NCI-H187 treated with DMSO at 0.1 percent for 48 hours (cell line): ENCODE measurements at places on chromosomes 7 and 10.

DNA sequence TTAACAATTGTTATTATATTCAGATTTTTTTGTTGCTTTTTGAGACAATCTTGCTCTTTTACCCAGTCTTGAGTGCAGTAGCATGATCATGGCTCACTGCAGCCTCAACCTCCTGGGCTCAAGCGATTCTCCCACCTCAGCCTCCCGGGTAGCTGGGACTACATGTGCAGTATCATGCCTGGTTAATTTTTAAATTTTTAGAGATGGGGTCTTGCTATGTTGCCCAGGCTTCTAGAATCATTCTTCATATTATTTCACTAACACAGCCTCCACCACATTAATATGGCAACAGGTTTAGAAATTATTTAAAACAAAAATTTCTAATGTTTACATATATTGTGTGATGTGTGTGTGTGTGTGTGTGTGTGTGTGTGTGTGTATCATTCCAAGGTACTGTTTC lies 1.4 kb upstream of the LAMTOR4 start:
- DNase-seq: no peak

- no peak for DNase-seq
Observed at GRCh38 chr7:47428052-47428767, 153.7 kb downstream of the TNS3 start.

DNA sequence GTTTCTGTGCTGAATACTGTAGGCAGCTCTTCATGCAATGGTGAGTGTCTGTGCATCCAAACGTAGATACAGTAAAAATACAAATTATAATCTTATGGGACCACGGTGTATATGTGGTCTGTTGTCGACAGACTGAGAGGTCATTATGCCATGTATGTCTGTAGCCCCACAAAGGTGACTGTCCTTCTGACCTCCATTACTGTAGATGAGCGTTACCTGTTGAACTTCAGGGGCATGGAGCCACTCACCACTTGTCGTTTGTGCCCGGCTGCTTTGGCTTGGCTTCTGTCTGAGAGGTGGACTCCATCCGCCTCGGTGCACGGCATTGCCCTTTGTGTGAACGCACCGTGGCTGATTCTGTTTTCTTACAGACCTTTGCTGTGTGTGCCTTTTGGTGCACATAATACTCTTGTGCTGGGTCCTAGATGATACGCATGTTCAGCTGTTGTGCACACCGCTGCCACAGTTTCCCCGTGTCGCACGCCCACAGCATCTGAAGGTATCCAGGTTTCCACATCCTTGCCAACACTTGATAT lies 2.9 kb downstream of the UBE3C start:
- no peak for DNase-seq

GRCh38 chr7:141974831-141975230 lies 1.3 kb upstream of the TAS2R38 start:
- DNase-seq: no peak

- no peak for DNase-seq
Observed at GRCh38 chr7:99120501-99120900, 23.4 kb downstream of the SMURF1 start.

GRCh38 chr7:139589474-139589873 lies 66.0 kb downstream of the CLEC2L start:
- DNase-seq: no peak

DNA sequence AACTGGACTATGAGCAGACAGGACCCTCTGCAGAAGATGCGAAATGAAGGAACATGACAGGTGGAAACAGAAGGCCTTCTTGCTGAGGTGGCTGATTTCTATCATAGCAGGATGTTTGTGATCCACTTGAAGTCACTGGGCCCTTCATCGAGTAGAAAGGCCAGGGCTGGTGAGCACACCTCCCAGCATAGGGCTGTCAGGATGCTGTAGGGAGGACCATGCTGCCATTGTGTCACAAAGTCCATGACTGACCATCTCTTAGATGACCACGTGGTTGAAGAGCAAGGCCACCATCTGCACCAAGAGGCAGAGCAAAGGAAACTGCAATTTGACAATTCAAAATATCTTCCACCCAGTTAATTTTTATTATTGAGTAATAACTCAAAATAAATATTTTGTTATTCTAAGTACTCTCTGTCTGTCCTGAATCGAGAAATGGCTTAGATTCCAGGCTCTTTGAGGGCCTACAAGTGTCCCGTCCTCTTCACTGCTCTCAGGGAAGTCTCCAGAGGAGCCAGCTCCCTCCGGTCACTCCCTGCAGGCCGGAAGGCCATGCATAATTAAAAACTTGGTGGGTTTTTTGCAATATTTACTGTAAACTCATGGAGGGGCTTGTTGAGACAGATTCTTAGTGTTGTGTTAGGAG lies 249.3 kb upstream of the ZMIZ1 start:
- DNase-seq: no peak

GRCh38 chr10:519716-520401 lies 169.6 kb downstream of the DIP2C start:
- DNase-seq: peak; percentile 38

- peak; percentile 61 for DNase-seq
Observed at GRCh38 chr7:68770649-68771048, 827.6 kb upstream of the AUTS2 start.

- no peak for DNase-seq
Observed at GRCh38 chr7:158754746-158755444, 50.3 kb upstream of the NCAPG2 start.

- DNase-seq: no peak
Observed at GRCh38 chr10:126068322-126068721, 172.0 kb downstream of the FANK1 start.

DNA sequence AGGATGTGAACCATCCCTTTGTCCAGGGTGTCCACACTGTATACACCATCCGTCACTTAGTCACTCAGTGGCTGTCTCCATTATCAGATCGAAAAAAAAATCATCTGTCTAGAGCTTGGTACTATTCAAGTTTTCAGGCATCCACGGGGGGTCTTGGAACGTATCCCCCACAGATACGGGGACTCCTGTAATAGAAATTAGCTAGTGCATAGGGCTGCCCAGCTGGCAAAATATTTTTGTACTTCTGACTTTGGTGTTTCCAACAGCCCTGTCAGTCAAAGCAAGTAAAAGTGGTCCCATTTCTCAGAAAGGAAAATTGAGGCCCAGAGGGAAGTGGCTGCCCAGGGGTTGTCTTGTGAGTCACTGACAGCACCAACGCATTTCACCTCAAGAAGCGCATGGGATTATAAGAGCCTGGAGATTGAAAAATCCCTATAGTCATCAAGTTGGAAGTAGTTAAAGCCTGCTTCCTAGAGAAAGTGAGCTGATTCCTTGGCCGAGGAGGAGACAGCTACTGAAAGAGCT lies 52.1 kb upstream of the SLC29A3 start:
- no peak for DNase-seq

DNA sequence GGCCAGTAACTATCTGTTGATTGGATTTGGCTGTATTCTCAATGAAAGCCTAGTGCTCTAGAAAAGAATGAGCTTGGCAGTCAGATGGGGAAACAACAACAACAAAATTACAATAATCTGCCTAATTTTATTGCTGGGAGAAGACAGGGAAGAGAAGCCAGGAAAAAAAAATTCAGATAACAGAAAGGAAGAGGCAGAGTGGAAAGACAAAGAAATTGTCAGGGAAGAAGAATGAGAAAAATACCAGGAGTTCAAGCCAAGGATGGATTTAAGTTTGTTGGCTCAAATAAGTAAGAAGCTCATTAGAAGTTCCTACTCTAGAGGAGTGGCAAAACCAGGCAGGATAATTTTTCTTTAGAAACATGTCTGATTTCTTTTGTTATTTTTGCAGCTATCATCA lies 45.9 kb upstream of the PRKG1 start:
- DNase-seq: no peak

GRCh38 chr10:68899186-68899745 lies 1.8 kb upstream of the DDX50 start:
- DNase-seq: no peak

GRCh38 chr7:81549484-81550016 lies 220.3 kb downstream of the HGF start:
- no peak for DNase-seq

DNA sequence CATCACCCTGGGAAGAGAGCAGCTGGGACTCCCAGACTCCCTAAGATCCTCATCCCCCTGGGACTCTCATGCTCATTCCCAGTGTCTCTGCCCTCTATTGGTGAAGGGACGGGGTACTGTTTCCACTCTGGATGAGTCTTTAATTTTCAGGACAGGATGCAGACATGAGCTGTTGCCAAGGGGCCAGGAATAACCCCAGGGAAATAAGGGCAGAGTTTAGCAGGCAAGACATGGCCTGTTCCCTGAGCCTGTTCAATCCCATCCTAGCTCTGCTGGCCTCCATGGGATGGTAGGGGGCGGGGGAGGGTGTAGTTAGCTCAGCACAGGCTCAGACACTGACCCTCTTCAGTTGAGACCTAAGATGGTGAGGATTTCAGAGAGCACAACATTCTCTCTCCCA lies 14.0 kb downstream of the C10orf105 start:
- no peak for DNase-seq

DNA sequence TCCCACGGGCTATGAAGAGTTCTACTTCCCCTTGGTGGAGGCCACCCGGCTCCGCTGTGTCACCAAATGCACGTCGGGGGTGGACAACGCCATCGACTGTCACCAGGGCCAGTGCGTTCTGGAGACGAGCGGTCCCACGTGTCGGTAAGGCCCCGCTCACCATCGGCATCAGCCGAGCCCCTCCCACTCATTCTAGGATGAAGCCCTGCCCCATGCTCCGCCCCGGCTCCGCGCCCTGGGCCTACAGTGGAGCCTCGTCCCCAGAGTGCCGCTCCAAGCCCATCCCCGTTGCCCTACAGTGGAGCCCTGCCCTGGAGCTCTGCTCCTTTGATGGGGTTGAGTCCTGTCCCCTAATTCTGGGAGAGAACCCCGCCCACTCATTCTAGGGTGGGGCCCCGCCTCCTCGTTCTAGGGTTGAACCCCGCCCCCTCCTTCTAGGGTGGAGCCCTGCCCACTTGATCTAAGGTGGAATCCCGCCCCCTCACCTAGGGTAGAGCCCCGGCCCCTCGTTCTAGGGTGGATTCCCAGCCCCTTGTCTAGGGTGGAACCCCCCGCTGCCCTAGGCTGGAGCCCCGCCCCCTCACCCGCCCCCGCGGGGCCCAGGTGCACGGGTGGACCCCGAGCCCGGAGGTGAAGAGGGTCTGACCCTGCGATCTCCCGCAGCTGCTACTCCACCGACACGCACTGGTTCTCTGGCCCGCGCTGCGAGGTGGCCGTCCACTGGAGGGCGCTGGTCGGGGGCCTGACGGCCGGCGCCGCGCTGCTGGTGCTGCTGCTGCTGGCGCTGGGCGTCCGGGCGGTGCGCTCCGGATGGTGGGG lies 3.4 kb upstream of the MUC12 start:
- no peak for DNase-seq

GRCh38 chr7:122849957-122850328 lies 36.3 kb downstream of the CADPS2 start:
- DNase-seq: no peak

DNA sequence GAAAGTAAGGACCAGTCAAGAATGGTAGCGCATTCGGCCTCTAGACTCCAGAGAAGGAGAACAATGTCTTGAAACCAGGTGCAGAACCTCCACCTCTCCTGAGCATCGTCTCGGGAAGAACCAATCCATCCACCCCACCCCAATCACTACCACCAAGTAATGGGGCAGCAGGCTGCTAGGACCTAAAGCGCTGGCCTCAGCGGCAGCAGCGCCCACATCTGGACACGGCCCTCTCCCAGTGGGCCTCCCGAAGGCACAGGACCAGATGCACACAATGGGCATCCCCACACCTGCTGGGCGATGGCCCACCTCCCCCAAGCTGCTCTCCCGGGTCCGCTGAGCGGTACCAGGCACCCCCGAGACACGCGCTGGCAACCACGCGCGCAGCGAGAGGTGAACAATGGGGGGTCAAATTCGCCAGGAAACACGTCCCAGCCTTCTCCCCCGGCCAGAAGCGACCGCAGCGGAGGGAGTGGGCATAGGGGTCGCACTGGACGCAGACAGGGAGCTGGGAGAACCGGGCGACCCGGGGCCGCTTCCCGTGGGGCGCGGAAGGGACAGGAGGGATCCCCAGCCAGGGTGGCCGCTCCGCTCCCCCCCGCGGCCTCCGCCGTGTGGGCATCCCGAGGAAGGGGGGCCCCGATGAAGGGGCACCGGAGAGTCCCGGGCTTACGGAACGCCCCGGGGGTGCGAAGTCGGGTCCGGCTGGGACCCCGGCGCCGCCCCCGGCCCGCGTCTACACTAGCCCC lies 506 bp downstream of the CTTNBP2 start:
- no peak for DNase-seq

DNA sequence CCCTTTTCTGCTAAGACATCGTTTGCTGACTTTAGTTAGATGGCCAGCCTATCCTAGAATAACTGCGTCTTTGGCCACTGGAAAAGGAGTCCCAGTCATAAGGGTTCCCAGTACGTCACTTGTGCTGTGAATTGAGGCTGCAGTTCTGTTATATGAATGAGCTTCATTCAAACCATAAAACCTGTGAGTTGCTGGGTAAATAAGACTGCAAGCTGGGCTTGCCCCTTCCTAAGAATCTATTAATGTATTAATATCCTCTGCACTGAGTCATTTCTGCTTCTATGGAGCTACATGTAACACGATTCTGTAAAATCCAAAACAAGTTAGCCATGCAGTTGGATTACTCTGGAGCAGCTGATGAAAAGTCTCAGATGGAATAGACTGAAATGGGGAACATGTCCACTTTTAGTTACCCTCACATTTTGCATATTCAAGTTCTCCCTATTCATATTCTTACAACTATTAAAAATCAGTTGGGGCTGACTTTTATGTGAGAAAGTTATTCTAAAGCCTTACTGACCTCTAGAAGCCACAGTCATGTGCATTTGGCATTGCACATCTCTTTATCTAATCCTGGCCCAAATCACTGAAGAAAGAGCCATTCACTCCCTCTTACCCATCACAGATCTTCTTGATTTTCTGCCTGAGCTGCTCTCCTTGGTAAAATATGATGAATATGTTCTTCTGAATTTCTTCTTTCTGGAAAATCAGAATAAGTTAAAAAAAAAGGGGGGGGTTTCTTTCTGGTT lies 41.8 kb upstream of the TMEM213 start:
- DNase-seq: no peak

- DNase-seq: no peak
Observed at GRCh38 chr7:83475420-83475819, 173.5 kb downstream of the SEMA3E start.

GRCh38 chr7:130521258-130521951 lies 29.5 kb downstream of the MEST start:
- no peak for DNase-seq

- no peak for DNase-seq
Observed at GRCh38 chr7:39429421-39429820, 136.8 kb upstream of the YAE1 start.

DNA sequence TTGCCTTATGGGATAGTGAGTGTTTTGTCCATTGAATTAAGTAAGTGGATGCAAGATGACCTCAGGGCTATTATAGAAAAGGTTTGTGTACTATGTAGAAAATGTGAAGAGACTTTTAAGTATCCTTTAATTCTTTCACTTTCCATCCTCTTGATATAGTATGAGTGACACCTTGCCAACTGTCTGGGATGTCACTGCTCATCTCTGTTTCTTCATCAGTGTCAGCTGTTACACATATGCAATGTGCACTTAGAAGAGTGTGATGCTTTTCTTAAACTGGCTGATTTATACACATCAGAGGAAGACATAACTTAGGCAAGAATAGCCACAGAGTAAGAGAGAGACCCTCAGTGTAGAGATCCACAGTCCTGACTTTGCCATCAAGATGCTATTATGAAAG lies 8.7 kb upstream of the ACTA2 start:
- DNase-seq: no peak

- DNase-seq: no peak
Observed at GRCh38 chr7:101891936-101892640, 74.7 kb downstream of the CUX1 start.
